ENCODE measurements at places on chromosomes 12 and 14. TPM values are rescaled to one million over a fixed set of nuclear protein-coding genes. Genes with fewer than 3 reads are reported as not detected.

DNA sequence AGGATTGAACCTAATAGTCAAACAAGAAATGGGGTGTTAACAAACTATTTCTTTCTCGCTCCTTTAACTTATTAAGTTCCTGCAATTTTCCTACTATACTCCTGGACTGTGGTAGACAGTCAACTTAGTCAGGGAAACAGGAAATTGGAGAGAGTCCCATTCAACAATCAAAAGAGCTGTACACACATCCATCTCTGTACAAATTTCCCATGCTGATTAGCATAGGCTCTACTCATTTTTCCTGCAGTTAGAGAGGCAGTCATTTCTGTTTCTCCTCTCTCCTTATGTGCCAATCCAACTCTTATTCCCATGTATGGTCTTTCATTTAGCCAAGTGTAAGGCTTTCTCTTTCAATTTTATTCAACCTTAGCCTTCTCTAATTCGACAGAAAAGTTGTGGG, 1168.5 kb upstream of the FLRT2 start:
- no peak for DNase-seq
- H3K4me1 ChIP-seq: no peaks in the 10 kb centered on the region
- no peaks in the 10 kb centered on the region for H3K27me3 ChIP-seq
- H3K4me3 ChIP-seq: no peak overlapping the region

GRCh38 chr14:67517083-67517482, 16.0 kb upstream of the PLEKHH1 start:
- no peaks in the 10 kb centered on the region for H3K36me3 ChIP-seq
- H3K4me1 ChIP-seq: no peaks in the 10 kb centered on the region
- peaks cover 55% of the 10 kb centered on the region for H3K27me3 ChIP-seq
- H3K4me3 ChIP-seq: no peak overlapping the region
- peak; percentile 73 for DNase-seq

DNA sequence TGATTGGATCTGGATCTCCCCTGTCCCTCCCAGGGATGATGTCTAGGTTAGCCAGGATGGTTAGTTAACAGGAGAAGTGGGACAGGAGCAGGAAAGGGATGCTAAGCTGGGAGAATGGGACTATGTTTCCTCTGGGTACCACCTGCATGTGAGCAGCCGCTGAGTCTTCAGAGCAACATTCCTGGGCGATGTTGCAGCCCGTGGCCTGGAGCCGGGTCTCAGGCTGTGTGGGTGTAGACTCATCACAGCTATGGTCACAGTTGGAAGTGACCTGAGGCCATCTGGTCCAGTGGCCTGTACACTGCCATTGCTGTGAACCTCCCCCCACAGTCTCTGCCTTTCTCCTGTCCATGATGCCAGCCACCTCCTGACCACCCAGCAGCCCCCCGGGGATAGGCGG, 422.6 kb downstream of the DPF3 start:
- no peaks in the 10 kb centered on the region for H3K36me3 ChIP-seq
- DNase-seq: no peak
- H3K27me3 ChIP-seq: no peaks in the 10 kb centered on the region
- no peaks in the 10 kb centered on the region for H3K4me1 ChIP-seq
- H3K4me3 ChIP-seq: no peak overlapping the region

DNA sequence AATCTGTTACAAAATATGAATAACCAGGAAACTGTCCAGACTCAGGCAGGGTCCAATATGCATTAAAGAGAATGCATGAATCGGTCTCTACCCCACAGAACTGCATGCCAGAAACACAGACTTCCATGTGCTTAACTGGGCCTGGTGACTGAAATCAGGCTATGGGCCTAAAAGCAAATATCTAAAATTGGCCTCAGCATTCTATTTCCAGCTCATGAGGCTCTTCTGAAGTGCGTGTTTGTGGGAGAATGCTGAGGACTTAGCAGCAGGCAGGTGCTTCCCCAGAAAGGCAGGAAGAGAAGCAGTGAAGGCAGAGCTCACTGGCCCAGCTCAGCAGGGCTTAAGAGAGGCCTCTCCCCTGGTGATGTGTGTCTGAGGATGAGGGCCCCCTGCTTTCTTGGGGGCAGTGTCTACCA, 48.5 kb downstream of the ADGRD1 start:
- DNase-seq: no peak
- H3K36me3 ChIP-seq: 0 out of 2 replicates have a peak, but pooled peaks cover 3% of the 10 kb centered on the region
- H3K4me3 ChIP-seq: no peak overlapping the region

- no peaks in the 10 kb centered on the region for H3K27me3 ChIP-seq
- H3K4me1 ChIP-seq: peaks cover 27% of the 10 kb centered on the region
- DNase-seq: no peak
- H3K27ac ChIP-seq: no peak overlapping the region
These were observed 25.0 kb downstream of the MFAP5 start for GRCh38 chr12:8637666-8638065.

GRCh38 chr12:30323008-30323407, 372.7 kb downstream of the IPO8 start:
- no peaks in the 10 kb centered on the region for H3K4me1 ChIP-seq
- H3K27me3 ChIP-seq: no peaks in the 10 kb centered on the region
- no peak overlapping the region for H3K27ac ChIP-seq
- H3K36me3 ChIP-seq: no peaks in the 10 kb centered on the region
- DNase-seq: no peak

DNA sequence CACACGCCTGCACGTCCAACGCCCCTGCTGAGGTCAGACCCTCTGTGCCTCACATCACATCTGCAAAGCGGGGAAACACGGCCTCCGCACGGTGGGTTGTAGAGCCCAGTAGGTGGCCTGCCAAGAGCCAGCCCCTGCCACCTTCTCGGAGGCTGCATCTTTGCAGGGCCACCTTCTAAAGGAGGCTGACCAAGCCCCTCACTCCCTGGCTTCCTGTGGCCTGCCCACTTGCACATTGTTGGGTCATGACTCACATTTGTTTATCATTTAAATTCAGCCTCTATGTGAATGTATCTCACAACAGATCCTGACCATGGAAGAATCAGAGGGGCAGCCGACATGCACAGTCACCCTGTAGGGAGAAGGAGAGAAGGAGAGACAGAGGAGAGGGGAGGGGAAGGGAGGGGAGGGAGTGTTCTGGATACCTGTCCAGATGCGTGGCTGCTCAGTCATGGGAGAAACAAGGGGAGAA, 319.5 kb upstream of the DIO3 start:
- H3K27ac ChIP-seq: no peak overlapping the region
- H3K4me1 ChIP-seq: no peaks in the 10 kb centered on the region
- H3K27me3 ChIP-seq: no peaks in the 10 kb centered on the region
- no peaks in the 10 kb centered on the region for H3K36me3 ChIP-seq
- DNase-seq: peak; percentile 21

- DNase-seq: no peak
- no peaks in the 10 kb centered on the region for H3K36me3 ChIP-seq
- H3K4me1 ChIP-seq: peaks cover 17% of the 10 kb centered on the region
- no peak overlapping the region for H3K27ac ChIP-seq
These were observed 14.9 kb upstream of the SCAF11 start for GRCh38 chr12:46005151-46005797.

GRCh38 chr14:37776791-37777499, 181.5 kb downstream of the TTC6 start:
- no peak overlapping the region for H3K4me3 ChIP-seq
- H3K36me3 ChIP-seq: no peaks in the 10 kb centered on the region
- H3K27ac ChIP-seq: no peak overlapping the region
- no peaks in the 10 kb centered on the region for H3K27me3 ChIP-seq
- no peak for DNase-seq
- H3K4me1 ChIP-seq: no peaks in the 10 kb centered on the region

GRCh38 chr14:36477266-36477665, 42.8 kb downstream of the NKX2-1 start:
- H3K4me3 ChIP-seq: no peak overlapping the region
- DNase-seq: no peak
- H3K36me3 ChIP-seq: no peaks in the 10 kb centered on the region
- no peaks in the 10 kb centered on the region for H3K27me3 ChIP-seq
- no peaks in the 10 kb centered on the region for H3K4me1 ChIP-seq

GRCh38 chr14:52314595-52315354, 663 bp downstream of the PTGER2 start:
- H3K36me3 ChIP-seq: no peaks in the 10 kb centered on the region
- H3K27me3 ChIP-seq: peaks cover 64% of the 10 kb centered on the region
- H3K27ac ChIP-seq: no peak overlapping the region
- H3K4me1 ChIP-seq: peaks cover 26% of the 10 kb centered on the region

DNA sequence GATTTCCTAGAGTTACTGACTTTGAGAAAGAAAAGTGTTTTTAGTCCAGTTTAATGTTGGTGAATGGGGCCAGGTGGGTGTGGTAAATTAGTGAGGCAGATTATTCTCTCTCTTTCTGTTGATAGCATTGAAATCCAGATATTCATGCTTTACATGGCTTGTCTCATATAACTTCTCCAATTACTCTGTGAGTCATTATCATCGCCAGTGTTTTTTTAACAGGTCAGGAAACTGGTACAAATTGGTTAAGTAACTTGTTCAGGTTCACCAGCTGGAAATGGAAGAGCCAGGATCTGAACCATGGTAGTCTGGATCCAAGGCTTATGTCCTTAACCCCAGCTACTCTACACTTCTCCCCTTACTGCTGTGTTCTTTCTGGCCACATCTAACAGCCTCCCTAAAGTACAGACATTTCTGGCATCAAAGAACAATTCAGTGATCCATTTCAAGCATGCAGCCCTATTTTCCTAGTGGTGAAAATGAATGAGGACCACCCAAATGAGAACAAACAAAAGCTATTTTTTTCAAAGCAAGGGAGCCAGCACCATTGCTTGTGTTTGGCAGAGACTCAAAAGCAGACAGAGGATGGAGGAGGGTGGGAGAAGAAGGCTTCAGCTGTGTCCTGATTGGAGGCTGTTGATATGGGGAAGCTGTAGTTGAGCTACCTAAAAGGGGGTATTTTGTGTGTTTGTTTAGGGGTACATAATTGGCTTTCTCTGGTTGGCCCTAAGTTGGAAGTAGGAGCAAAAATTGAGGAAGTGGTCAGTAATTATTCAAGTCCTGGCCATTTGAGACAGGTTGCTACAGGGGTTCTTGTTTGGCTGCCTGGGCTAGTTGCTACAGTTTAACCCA, 1.7 kb downstream of the IRAK3 start:
- H3K27me3 ChIP-seq: peaks cover 47% of the 10 kb centered on the region
- no peak overlapping the region for H3K4me3 ChIP-seq
- no peak for DNase-seq
- no peaks in the 10 kb centered on the region for H3K36me3 ChIP-seq

- peak; percentile 26 for DNase-seq
- H3K4me1 ChIP-seq: peaks cover 9% of the 10 kb centered on the region
- no peaks in the 10 kb centered on the region for H3K36me3 ChIP-seq
These were observed 6.1 kb downstream of the HNF1A start for GRCh38 chr12:120984351-120984898.

GRCh38 chr12:114665411-114666260, 18.3 kb downstream of the TBX3 start:
- no peak overlapping the region for H3K27ac ChIP-seq
- peaks cover 57% of the 10 kb centered on the region for H3K4me1 ChIP-seq
- no peaks in the 10 kb centered on the region for H3K36me3 ChIP-seq
- peak; percentile 65 for DNase-seq

OR10G3 gene
- total RNA-seq: not detected

CCDC177 gene
- 1.7 TPM for total RNA-seq

CCDC91 gene
- 17.0 TPM for total RNA-seq

SOAT2 gene
- total RNA-seq: not detected

RSRC2 gene
- 55.4 TPM for total RNA-seq

ARHGAP5 gene
- 72.6 TPM for total RNA-seq

BDKRB2 gene
- total RNA-seq: 0.54 TPM
